ENCODE measurements at places on chromosomes 7 and 10.

DNA sequence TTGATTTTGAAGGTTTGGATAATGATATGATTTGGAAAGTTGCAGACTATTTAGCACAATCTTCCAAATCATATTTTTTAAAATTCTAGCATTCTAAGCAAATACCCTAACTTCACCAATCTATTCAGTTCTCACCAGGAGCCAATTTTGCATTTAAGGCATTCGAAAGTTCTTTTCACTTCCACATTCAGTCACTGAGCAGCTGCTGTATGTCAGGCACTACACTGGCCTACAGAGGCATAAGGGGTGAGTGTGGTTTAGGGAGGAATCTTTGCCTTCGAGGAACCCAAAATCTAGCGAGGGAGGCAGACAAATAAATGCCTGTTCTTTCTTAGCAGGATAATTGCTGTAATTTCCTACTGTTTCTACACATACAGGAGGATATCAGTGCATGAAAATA, 10.7 kb upstream of the UCN3 start:
- no peak for DNase-seq

DNA sequence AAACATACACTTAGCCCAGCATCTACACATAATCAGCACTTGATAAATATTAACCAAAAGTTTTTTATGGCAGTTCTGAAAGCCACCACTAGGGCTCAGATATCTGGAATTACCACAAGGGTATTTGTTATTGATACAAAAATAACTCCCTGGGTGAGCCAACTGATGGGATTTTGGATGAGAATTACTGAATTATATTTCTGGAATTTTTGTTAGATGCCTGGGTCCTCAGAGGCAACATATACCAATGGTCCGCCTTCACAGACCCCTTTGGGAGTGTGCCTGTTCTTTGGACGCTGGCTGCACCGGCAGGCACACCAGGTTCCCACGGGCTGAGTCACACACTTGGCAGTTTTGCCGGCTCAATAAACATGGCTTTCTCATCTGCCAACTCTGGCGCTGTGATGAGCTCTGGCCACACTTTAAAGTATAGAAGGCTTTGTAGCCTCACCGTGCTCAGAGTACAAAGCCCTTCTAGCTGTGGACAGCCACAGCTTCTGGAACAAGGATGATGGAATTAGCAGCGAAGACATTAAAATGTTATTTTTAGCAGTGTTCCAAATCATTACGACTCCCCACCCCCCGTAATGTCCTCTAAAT, 24.5 kb upstream of the EEPD1 start:
- DNase-seq: no peak

GRCh38 chr10:77648472-77648871, 10.9 kb upstream of the KCNMA1 start:
- no peak for DNase-seq

DNA sequence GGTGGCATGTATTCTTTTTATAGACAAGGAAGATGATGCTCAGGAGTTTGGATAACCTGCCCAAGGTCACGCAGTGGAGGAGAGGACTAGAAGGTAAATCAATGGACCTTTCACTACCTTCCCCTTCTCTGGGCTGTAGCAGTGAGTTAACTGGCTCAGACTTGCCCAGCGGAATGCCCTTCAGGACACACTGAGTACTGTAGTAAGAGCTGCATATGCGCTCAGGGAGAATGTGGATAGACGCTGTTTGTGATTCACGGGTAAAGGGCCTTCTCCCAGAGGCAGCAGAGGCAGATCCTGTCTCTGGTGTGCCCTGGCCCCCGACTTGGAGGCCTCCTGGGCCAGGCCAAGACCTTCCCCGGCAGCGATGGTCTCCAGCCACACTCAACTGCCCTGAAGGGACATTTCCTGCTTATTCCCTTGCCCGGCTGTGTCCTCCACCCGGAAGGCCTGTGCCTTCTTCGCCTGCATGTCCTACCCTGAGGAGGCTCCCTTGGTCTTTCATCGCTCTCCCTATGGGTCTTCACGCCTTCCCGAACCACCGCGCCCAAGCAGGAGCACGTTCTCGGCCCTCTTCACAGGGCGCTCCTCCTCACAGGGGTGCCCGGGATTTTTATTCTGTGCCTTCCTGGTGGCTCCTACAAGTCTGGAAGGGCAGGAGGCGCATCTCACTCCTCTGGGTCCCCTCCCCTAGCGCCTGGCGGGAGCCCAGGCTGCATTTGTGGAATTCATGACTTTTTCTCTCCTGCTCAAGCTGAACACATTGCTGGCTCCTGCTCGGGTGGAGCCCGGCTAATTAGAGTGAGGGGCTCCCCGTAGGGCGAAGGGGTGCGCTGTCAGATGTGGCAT, 1.8 kb upstream of the IKZF1 start:
- no peak for DNase-seq

DNA sequence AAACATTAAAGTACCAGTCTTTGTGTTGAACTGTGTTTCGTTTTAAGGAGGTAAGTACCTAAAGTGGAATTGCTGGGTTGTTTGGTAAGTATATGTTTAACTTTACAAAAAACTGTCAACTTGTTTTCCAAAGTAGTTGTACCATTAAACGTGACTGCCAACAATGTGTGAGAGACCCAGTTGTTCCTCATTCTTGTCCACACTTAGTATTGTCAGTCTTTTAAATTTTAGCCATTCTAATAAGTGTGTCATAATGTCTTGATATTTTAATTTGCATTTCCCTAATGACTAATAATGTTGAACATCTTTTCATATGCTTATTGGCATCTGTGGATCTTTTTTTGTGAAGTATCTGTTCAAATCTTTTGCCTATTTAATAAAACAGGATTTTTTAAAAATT, 74.3 kb downstream of the POLL start:
- no peak for DNase-seq

DNA sequence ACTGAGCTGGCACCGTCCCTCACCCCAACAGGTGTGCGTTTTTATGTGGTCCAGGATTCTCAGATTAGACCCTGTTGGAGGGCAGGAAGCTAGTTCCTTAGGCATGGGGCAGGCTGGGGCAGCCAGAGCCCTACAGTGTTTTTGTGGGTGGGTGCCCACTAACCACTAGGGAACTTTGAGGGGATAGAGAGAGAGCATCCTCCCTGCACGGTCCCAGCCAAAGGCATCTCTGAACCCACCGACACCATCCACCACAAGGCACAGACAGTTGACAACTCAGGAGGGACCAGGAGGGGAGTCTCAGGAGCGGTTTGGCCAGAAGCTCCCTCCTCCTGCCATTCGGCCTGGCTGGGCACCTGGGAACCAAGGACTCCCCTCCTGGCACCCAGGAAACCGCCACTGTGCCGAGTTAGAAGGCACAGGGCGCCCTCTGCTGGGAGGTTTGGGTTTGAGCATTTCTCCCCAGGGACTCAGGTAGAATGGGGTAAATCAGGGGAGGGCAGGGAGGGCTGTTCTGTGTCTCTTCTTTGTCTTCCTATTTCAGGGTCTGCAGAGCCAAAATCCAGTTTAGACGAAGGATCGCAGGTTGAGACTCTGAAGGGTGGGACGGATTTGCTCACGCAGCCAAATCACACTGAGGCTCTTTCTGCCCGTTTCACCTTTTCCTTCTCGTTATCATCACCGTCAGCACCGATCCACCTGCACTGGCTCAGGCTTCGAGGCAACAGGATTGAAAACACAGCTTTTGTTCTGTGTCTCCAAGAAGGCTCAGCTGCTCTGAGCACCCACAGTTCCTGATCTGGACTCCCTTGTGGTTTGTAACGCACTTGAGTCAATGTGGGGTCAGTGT, 84.8 kb upstream of the COL13A1 start:
- peak; percentile 49 for DNase-seq

DNA sequence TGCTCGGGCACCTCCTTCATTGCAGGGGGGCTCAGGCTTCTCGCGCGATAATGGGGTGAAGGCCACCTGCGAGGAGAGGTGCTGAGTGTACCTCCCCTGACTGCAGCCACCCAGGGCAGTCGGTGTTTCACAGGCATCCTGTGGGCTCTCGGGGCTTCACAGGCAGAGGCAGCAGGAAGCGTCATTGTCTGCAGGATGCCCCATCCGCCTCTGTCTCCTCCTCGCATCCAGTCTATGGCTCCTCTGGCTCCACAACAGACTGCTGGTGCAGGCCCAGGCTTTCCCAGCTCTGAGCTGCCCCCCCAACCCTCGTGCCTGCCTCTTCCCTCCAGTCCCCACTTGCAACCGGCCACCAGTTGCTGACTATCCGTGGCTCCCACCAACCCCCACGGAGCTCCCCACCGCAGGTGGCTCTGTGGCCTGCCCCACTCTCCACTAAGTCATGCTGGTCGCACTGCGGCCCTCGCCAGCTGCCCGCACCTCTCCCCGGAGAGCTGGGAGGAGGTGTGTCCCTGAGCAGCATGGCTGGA, 36.5 kb downstream of the CAMK2B start:
- no peak for DNase-seq

DNA sequence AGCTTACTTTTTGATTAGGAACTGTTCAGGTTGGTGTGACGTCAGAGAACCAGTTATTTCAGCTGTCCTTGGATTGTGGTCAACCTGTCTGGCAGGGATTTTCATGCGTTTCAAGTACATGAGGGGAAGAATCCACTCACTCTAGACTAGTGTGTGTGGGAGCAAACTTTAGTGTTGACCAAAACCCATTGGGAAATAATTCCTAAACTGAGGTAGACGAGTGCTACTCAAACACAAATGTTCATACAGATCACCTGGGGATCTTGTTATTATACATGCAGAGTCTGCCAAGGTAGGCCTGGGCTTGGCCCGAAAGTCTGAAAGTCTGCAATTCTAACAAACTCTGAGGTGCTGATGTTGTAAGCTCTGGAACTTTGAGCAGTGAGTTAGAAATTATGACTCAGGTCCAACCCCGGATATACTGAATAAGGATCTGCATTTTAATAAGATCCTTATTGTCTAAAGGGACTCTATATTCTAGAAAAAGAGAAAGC, 111.1 kb upstream of the CREB5 start:
- no peak for DNase-seq

DNA sequence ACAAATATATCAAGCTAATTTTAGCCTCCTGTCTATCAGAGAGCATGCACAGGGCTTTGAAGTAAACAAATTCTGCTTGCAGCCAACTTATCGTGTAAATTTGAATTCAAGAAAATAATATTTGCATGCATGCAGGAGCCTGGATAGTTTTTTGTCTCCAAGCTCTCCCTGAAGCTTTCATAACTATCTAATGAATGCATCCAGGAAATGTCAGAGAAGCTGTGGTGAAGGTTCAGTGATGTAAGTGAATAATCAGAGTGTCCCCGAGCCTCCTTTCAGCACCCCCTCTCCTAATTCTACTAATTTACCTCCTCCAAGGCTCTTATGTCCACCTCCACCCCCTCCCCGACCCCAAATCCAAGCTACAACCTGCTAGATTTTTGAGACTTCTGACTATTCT, 172.0 kb upstream of the ZNF32 start:
- DNase-seq: no peak

GRCh38 chr10:69467928-69468750, 16.9 kb downstream of the TSPAN15 start:
- no peak for DNase-seq

DNA sequence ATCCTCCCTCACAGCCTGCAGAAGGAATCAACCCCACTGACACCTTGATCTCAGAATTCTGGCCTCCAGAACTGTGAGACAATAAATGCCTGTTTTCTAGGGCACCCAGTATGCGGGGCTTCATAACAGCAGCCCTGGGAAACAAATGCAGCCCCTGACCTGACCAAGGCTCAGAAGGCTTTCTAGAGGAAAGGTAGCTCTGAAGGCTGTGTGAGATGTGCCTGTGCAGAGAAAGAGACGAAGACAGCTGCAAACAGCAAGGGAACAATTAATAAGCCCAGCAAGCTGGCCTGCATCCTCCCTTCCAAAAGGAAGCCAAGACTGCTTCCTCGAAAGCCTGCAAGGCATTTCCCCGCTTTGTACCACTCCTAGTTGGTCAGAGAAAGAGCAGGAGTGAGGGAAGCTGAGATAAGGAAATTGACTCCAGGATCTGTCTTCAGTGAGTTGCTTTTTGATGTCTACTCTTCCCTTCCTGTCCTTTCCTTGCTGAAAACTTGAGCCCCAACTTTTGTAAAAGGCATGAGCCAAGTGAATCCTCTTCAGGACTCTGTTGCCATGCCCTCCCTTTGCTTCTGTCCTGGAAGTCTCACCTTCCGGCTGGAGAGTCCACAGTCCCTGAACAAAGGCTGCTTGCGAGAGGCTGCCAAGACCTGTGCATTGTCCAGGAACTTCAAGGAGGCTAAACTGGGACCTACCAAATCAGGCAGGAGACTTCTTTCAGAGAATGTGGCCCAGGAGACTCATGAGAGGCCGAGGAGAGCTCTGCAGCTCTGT, 71.2 kb upstream of the ARID5B start:
- peak; percentile 22 for DNase-seq

GRCh38 chr10:100025576-100025975, 15.8 kb upstream of the DNMBP start:
- DNase-seq: no peak

GRCh38 chr10:118841881-118842605, 87.3 kb upstream of the CACUL1 start:
- no peak for DNase-seq

GRCh38 chr7:75989500-75990388, 4.7 kb downstream of the TMEM120A start:
- no peak for DNase-seq

DNA sequence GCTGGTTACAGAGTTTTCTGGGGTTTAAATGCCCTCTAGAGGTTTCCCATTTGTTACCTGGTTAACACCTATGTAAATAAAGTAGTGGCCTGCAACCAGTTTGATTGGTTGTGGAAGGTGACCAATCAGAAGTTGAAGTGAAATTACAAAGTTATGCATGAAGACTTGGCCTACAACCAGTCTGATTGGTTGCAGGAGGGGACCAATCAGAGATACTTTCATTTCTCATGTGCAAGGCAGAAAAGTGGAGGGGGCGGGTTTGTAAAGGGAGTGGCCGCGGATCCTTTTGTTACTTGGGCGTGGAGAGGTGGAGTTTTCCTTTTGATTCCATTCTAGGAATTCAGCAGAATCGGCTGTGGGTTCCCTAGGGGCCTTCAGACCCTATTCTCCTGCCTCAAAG, 80.8 kb downstream of the SEC23IP start:
- DNase-seq: no peak

DNA sequence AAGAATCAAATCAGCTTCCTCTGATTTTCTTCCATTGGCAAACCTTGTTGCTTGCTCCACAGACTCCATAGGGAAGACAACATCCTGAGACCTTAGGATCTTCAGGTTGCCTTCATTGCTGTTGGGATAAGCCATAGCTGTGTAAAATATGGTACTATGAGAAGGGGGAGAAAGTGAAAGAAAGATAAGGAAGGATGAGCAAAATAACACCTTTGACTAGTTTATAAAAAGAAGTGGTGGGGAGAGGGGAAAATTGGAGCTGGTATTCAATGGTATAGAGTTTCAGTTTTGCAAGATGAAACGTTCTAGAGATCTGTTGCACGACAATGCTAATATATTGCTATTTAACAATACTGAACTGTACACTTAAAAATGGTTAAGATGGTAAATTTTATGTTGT, 180.4 kb upstream of the PHYHIPL start:
- DNase-seq: no peak

- no peak for DNase-seq
Measured at GRCh38 chr10:33109788-33110469, 151.9 kb upstream of the ITGB1 start.

DNA sequence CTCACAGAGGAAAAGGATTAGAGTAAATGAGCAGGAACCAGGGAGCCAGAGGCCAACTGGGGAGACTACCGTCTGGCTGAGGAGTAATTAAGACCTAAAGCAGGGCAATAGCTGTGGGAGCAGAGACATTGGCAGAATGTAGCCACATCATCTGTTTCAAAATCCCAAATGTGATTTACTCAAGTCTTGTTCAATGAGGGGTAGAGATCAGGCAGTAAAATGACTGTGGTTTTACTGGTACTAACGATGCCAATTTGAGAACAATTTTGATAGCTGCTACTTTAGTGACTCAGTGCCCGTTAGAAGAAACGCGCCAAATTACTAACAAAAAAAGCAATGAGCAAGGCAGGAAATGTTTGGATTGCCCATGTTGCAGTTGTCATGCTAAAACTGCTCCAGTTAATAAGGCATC, 12.7 kb upstream of the MIOS start:
- DNase-seq: no peak

Measured in endothelial cell (in vitro differentiated cells).